Nephron progenitor cell (in vitro differentiated cells): ENCODE measurements at places on chromosomes 6 and 20.

GRCh38 chr6:14273191-14273590 is 155.6 kb downstream of the CD83 start:
- DNase-seq = no peak

GRCh38 chr20:20019123-20019522 is 2.0 kb downstream of the NAA20 start:
- DNase-seq = no peak

- DNase-seq = no peak
Observed at GRCh38 chr20:577167-577791, 32.8 kb downstream of the TCF15 start.

DNA sequence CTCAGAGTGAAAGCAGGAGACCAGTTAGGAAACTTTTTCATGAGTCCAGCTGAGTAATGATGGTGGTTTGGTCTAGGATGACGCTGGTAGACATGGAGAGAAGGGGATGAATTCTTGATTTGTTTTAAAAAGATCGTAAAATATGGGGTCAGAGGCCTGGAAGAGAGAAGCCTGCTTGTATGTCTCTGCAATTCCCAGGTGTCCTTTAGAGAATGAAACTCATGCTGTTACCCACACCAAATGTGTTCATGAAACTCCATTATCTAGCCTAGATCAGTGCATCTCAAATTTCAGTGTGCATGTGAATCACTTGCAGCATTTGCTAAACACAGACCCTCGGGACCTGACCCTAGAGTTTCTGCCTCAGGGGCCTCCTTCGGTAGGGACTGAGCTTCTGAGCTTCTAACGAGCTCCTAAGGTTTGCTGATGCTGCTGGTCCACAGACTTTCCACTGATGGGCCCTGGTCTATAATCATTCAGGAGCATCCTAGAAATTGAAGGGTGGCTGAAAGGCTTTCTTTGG is 302.0 kb upstream of the PLCB4 start:
- no peak for DNase-seq

DNA sequence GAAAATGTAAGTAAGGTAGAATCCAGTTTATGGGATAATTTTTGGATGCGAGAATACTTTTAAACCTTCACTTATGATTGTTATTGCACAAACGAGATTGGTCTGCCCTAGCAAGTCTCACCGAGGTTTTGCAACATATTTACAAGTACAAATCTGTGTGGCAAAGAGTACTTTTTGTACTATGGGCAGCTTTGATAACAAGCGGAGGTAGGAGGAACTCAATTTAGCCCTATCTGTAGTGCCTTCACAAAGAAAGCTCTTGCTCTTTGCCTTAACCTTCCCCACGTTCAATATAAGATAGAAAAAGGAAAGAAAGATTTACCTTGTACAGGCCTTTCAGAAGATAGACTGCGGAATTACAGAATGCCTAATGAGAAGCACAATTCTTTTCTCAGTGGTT is 77.5 kb upstream of the HIVEP1 start:
- no peak for DNase-seq

- DNase-seq = no peak
Observed at GRCh38 chr6:149891259-149891658, 6.7 kb downstream of the RAET1E start.

GRCh38 chr20:40588891-40589290 is 100.1 kb downstream of the MAFB start:
- no peak for DNase-seq

- no peak for DNase-seq
Observed at GRCh38 chr20:46810448-46811223, 84.0 kb upstream of the EYA2 start.

DNA sequence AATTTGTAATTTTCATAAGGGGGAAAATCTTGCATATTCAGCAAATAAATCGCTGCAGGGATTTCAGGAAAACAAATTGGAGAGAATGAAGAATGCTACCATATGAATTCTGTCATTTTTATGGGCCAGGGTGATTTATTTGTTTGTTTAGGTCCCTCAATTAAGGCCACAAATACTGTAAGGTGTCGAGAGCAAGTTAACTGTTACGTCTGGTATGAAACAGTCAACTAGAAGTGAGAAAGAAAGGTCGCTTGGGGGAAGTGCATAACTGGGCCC is 166.9 kb upstream of the TSHZ2 start:
- no peak for DNase-seq

GRCh38 chr20:49385465-49385864 is 97.0 kb downstream of the KCNB1 start:
- no peak for DNase-seq

GRCh38 chr6:20688710-20689500 is 154.6 kb downstream of the CDKAL1 start:
- no peak for DNase-seq

GRCh38 chr20:1822564-1823449 is 72.4 kb upstream of the SIRPA start:
- no peak for DNase-seq

- DNase-seq = no peak
Observed at GRCh38 chr20:7933346-7933745, 6.9 kb downstream of the HAO1 start.

DNA sequence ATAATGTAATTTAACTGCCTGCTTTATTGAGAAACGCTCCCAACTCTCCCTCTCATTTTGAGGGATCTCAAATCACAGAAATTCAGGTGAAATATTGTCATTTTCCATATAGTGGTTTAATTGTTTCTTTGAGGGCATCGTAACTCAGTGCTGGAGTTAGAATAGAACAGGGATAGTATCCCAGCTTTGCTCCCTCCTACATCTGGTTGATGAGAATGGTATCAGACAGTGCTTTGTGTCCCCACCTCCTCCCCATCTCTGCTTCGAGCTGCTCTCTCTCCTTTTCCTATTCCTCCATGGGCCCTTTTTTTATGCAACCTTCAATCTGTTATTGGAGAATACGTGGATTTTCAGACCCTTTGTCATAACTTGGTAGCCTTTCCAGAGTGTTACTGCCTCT is 41.2 kb upstream of the REV3L start:
- DNase-seq = no peak

DNA sequence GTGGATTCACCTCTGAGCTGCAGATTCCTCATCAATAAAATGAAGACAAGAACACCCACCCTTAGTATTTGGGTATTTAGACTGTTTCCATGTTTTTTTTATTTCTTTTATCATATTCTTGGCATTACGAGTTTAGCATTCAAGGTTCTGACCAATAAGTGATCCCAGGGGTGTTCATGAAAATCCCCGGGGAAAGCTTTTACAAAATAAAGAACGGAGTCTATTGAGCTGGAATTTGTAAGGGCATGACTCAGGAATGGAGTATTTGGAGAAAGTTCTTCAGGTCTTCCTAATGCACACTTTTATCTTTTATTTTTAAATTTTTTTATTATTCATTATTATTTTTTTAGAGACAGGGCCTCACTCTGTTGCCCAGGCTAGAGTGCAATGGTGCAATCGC is 19.4 kb upstream of the TOX2 start:
- no peak for DNase-seq

DNA sequence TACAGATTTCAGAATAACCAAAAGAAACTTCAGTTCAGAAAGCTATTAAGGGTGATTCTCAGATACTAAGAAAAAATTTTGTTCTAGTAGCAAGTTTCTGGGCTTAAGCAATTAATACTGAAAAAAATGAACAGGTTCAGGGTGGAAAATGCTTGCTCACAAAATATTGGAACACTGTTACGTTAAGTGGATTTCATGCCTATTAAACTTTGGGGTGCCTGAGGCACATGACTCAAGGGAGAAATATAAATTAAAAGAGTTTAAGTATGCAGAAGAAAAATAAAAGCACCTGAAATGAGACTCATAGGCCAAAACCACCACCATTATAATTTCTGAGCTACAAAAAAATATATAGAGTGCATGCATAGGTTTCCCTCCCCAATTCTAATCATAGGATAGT is 32.3 kb upstream of the HSF2 start:
- no peak for DNase-seq

DNA sequence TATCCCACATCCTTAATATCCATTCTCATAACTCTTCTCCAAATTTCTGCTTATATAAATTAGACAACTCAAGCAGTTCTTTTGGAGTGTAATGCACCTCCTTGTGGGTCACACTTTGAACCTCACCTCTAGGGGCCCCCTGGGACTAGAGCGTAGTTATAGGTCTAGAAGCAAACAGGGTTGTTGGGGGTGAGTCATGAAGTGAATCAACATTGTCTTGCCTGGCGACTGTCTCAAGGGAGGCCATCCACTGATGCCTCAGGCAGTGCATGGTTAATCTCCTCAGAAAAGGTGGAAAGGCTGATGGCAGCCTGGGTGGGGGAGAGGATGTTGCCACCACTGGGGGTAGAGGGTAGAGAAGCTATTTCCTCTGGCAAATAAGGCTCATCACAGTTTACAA is 129.1 kb downstream of the TNFRSF21 start:
- DNase-seq = no peak

GRCh38 chr6:129647044-129647443 is 62.9 kb downstream of the ARHGAP18 start:
- no peak for DNase-seq

GRCh38 chr20:58997141-58997770 is 9.8 kb downstream of the CTSZ start:
- no peak for DNase-seq

- no peak for DNase-seq
Observed at GRCh38 chr6:124434421-124434820, 527.8 kb upstream of the RNF217 start.

DNA sequence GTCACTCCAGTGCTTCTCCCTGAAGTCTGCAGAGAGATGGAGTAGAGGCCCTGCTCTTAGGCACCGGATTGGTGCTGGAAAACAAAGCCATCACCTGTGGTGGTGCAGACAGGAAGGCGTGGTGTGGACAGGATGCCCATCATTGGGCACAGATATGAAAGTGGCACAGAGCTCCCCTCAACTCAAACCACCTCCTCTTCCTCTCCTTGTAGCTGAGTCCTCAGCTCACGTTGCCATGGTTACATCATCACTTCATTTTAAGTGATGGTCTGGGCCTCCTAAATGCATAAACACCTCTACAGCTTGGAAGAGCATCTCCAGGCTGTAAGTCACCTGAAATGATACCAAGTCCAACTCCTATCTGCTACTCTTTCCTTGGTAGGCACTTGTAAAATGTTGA is 8.0 kb upstream of the RTF2 start:
- DNase-seq = no peak

DNA sequence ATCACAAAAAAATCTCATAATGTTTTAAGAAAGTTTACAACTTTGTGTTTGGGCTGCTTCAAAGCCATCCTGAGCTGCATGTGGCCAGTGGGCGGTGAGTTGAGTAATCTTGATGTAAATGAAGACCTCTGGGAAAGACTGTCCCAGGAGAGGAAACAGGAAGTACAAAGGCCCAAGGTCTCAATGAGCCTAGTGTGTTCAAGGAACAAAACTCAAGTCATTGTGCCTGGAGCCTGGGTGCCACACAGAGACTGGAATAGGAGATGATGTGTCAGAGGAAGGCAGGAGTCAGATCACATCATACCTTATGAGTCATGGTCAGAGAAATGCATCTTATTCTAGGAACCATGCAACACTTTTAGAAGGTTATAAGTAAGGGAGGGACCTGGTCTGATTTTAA is 51.5 kb downstream of the COL19A1 start:
- no peak for DNase-seq

GRCh38 chr6:12381587-12381986 is 91.4 kb downstream of the EDN1 start:
- no peak for DNase-seq

- DNase-seq = no peak
Observed at GRCh38 chr6:110233770-110234374, 53.6 kb downstream of the CDC40 start.

DNA sequence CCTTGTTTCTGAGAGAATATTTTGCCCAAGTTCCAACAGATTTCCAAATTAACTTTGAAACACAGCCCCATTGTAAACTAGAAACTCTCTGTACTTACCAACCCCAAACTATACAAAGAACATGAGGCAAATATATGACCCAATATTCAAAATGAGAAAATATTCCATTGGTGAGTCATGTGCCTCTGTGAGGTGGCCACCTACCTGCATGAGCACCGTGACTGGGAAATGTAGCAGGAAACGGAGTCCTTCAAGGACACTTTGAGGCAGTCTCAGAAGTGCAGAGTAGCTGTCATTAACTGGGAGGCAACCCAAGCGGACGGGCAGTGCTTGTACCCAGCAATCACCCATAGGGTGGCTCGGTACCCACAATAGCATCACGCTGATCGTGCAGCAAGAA is 335.5 kb upstream of the NOX3 start:
- DNase-seq = no peak

- DNase-seq = no peak
Observed at GRCh38 chr6:12037798-12038197, 25.7 kb downstream of the HIVEP1 start.

DNA sequence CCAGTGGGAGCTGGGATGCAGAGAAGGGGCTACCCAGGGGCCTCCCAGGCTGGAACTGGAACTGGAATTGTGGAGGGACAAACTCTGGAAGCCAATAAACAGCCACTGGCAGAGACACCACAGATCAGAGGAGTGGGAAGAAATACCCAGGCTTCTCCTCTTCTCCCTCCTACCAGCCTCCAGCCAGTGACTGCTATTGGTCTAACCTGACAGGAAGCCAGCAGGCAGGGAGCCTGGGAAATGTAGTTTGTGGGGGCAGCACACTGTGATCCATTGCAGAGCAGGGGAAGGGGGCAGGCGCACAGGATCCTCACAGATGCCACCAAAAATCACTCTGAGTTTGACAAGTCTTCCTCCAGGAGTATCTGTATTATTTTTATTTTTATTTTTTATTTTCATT is 12.1 kb upstream of the MLN start:
- peak; percentile 58 for DNase-seq

DNA sequence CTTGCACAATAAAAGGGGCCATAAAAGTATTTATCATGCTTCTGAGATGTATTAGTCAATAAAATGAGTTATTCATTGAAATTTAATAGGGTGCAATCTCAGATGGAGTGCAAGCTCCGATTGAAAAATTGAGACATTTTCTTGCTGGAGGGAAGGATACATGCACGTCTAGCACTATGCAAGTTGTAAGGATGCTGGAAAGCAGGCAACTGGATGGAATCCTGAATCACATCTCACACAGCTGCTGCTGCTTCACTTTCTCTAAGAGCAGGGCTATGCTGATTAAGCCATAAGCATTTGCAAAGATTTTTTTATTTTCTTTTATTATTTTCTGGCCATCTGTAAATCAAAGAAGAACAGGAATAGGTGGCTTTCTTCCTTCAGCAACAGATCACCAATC is 308.8 kb upstream of the EPHA7 start:
- no peak for DNase-seq

GRCh38 chr6:79241228-79241627 is 6.7 kb upstream of the HMGN3 start:
- no peak for DNase-seq

DNA sequence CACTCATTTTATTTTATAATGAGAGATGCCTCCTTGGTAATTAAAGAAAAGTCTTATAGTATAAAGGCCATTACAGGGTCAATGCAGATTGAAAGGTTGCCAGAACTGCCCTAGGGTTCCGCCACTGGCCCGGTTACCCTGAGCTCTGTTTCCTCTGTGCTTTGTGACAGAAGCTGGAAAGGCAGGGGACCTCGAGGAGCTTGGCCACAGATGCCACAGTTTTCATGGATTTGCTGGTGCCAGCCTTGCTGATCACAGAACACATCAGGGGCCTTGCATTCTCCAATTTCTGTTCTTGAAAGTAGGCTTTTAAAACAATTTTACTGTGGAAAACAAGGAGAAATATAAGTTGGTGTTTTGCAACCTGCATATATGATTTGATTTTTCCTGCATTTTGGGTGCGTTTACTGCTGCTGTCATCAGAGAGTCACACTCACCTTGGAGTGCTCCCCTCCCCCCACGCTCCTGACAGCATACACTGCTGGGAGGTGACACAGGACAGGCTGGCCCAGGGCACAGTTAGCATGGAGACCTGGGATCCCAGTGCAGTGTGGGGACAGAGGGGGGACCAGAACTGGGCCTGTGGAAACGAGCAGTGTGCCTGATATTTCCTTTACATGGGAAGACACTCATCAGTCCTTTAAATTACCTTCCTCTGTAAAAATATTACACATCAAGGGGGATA is 142.8 kb downstream of the CFAP61 start:
- no peak for DNase-seq
